Stimulated activated CD4-positive, alpha-beta T cell treated with anti-CD3 and anti-CD28 coated beads, Interleukin-2, amount 100 ng/mL, for 48 hours (primary cell): ENCODE measurements at places on chromosomes 7 and 10.

DNA sequence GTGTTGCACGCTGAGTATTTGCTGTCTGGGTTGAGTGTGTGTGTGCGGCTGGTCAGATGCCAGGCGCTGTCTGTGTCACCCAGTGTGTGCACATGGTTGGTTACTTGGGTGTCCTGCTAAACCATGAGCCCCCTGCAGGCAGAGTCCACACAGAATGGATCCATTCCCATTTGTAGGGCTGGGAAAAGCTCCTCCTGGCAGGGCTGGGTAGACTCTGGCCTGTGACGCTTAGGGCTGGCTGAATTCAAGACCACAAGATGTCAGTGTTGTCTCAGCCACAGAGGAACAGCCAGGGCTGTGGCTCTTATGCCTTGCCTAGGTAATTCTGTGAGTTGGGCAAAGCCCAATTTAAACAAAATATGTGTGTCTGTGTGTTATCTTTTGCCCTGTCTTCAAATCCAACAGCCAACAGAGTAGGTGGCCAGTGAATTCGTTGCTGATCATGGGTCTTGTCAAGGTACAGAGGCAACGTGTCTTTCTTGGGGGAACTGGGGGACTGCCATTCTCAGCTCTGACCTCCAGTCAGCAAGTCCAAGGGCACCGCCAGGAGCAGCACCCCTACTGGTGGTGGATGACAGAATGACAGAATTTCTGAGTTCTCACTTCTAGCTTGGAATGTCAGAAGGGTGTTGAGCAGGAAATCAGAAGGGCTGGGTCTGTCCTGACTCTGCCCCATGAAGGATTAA lies 285.1 kb downstream of the CCSER2 start:
- DNase-seq: no peak

GRCh38 chr10:122379537-122379936 lies 5.0 kb downstream of the PLEKHA1 start:
- DNase-seq: no peak

- DNase-seq: no peak
Measured at GRCh38 chr7:17848516-17848915, 91.8 kb downstream of the SNX13 start.

GRCh38 chr7:155752756-155753445 lies 59.4 kb downstream of the SHH start:
- DNase-seq: no peak

- no peak for DNase-seq
Measured at GRCh38 chr10:62000037-62000603, 98.6 kb downstream of the ARID5B start.

DNA sequence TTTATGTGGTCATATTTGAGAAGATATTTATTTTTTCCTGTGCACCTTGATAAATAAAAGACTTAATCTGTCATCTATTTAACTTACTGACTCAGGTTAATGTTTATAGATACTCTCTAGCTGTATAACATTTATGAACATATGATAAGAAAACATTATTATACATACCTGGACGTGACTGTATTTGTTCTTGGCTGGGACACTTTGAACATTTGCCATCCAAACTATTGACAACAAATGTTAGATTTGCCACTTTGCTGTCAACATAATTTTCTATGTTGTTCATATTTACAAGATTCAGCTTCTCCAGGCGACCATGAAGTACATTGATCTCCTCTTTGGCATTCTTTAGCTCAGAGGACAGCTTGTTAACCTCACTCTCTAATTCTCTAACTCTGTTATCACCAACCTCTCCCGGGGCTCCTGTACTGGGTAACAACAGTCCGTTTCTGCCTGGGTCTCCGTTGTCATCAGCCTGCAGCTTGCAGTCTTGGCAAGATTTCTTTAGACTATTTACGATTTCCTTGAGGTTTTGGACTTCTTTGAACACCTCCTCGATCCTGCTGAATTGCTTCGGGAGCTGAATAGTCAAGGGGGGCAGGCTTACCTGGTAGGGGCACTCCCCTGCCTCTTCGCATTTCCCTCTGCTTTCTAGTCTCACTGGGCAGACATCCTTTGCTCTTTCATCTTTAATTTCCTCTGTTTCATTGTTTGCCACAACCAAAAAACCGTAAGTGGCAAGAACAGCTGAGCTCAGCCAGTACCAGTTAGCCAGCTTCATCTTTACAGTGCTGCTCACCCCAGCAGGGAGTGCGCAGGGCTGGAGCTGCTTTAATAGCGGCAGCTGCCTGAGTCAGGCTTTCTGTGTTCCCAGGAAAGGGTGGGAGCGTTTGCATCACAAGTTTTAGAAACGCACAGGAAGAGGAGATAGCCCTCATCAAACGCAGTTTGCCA lies at the start of gene FGL2:
Gene FGL2 (minus strand): TSS at position 807 of the 954 bp plus-strand sequence. CDS start 26 bp downstream, at position 781.
- no peak for DNase-seq

GRCh38 chr10:14192746-14193145 lies 138.0 kb downstream of the FRMD4A start:
- no peak for DNase-seq

DNA sequence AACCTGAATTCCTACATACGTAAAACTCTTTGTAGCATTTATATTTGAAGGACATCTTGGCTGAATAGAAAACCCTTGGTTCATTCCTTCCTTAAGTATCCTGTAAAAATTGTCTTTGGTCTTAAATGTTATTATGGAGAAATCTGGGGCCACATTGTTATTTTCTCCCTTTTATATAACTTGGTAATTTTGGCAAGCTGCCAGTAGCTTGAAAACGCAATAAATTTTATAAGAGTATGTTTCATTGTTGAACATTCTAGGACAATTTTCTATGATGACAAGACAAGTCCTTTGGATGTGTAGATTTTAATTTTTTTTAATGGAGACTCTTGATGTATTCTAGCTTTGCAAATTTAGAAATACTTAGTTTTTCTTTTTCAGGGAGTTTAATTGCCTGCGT lies 191.9 kb downstream of the ABCA13 start:
- DNase-seq: no peak

DNA sequence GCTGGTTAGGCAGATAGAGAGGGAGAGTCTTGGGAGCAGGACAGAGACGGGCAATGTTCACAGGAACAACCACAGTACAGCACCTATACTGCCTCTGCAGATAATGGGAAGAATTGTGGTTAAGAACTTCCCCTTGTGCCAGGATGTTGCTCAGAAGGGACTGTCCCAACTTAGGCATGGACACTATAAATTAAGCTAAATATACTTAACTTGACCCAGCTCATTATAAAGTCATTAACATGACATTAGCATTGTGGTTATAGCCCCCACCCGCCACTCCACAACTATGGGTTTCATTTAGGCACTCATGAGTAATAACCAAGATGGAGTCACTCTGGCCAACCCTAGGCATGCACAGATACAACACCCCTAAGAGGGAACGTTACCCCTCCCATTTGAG lies 310.9 kb upstream of the NRG3 start:
- no peak for DNase-seq

DNA sequence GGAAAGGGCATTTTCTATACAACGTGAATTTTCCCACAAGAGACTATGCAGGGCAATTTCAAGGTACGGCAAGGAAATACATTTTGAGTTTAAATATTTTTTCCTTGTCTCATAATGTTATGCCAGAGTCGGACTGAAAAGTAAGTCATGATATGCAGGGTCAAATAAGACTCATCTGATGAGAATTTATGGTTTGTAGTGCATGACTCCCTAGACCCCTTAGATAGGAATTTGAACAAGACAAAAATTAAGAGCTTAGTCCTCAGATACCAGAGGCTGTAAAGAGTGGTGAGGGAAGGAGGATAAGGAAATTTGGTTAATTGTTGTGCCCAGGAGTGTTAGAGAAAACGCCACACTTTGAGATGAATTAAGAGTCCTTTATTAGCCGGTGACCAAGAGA lies 616.6 kb downstream of the XPNPEP1 start:
- DNase-seq: no peak

GRCh38 chr7:134966691-134967090 lies 19.6 kb upstream of the AGBL3 start:
- DNase-seq: no peak
